Foreskin keratinocyte (primary cell): ENCODE measurements at places on chromosomes 12 and 14.

DNA sequence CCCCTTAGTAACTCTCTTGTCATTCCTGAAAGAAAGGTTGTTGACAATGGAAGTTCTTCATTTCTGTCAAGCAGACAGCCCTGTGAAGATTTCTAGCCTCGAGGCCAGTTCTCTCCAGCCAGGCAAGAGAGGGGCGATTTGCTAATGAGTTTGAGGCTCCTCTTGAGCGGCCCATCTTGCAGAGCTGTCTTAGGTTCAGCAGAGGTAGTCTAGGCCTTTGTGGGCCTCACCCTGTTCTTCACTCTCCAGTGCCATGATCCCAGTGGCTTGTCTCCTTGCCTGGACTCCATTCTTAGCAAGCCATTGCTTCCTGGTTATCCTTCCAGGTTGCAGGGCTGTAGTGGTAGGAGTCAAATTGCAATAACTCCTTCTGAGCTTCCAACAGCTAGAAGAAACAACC is 9.7 kb downstream of the TPH2 start:
- no peak for DNase-seq

- DNase-seq = no peak
Observed at GRCh38 chr12:21292111-21292510, 42.6 kb downstream of the SLCO1A2 start.

- DNase-seq = no peak
Observed at GRCh38 chr12:112103758-112104503, 4.7 kb downstream of the NAA25 start.

GRCh38 chr14:24184104-24184970 is 4.3 kb downstream of the IPO4 start:
- DNase-seq = no peak

DNA sequence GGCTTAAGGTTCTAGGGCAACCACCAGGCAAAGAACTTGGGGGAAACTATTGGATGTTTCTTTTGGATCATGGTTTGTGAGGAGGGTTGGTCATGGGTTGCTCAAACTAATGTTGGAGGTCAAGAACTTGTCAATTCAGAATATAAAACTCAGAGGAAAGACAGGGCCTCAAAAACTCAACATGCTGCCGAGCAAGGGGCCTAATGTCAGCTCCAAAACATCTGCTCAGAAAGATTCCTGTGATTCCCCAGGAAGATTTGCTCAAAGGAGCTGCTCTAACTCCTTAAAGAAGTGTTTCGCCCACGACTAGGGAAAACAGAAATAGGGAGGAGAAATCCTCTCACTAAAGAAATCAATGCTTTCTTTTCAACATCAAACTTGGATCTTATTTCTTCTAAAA is 3.7 kb upstream of the IGF1 start:
- no peak for DNase-seq

GRCh38 chr12:45762185-45763110 is 32.9 kb downstream of the ARID2 start:
- peak; percentile 62 for DNase-seq

DNA sequence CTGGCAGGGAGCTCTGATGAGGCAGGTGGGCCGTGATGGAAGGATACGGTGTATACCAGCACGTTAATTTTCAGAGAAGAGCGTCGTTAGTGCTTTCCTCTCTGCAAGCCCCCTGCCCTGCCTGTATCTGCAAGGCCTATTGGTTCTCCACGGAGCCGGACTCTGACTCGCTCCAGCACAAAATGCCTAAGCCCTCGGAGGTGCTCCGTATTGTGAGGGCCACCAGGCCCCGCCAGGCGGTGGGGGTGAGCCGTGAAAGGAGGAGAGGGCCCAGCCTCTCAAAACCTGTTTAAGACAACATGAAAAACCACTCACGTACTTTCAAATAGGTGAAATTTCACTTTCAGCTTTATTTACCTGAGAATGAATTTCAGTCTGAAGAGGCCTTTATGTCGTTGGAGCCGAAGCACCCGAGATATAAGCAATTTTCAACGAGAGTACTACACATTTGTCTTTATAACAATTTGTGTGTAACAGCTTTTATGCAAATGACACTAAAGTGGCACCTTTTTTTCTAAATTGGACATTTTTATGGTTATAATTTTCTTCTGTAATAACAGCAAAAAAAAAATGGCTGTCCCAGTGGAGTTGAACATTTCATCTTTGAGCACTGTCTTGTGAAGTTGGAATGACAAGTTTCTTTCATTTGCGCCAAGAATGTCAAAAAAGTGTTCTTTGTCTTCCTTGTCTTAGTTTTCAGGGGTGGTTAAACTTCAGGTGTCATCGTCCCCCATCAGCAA is 749.5 kb downstream of the VRK1 start:
- no peak for DNase-seq

- DNase-seq = no peak
Observed at GRCh38 chr12:26833743-26834490, 923 bp upstream of the ITPR2 start.

- peak; percentile 39 for DNase-seq
Observed at GRCh38 chr14:79161571-79161970, 991.4 kb downstream of the NRXN3 start.

GRCh38 chr14:36942522-36943245 is 229.7 kb downstream of the SLC25A21 start:
- peak; percentile 62 for DNase-seq

GRCh38 chr12:129903092-129903945 is 506 bp downstream of the TMEM132D start:
- no peak for DNase-seq

DNA sequence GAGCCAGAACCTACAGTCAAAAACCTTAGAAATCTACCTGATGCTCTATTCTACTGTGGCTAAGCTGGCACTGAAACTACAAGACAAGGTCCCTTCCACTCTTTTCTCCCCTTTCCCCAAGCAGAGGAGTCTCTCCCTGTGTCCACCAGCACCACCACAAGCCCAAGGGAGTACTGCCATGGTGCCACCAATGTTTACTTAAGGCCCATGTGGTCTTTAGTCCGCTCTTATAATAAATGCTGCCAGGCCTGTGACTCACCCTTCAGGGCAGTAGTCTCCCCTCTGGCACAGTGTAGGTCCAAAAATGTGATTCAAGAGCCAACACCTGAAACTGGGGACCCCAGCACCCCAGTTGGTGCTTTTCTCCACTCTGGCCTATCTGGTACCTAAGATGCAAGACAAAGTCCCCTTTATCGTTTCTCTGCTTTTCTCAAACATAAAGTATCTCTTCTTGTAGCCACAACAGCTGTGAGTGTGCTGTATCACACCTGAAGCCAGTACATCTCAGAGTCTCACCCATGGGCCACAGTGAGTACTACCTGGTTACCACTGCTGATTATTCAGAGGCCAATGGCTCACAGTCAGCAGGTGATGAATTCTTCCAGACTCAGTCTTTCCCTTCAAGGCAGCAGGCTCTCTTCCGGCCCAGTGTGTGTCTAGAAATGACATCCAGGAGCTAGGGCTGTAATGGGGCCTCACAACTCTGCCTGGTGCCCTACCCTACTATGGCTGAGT is 29.3 kb downstream of the SLC38A2 start:
- DNase-seq = peak; percentile 58

DNA sequence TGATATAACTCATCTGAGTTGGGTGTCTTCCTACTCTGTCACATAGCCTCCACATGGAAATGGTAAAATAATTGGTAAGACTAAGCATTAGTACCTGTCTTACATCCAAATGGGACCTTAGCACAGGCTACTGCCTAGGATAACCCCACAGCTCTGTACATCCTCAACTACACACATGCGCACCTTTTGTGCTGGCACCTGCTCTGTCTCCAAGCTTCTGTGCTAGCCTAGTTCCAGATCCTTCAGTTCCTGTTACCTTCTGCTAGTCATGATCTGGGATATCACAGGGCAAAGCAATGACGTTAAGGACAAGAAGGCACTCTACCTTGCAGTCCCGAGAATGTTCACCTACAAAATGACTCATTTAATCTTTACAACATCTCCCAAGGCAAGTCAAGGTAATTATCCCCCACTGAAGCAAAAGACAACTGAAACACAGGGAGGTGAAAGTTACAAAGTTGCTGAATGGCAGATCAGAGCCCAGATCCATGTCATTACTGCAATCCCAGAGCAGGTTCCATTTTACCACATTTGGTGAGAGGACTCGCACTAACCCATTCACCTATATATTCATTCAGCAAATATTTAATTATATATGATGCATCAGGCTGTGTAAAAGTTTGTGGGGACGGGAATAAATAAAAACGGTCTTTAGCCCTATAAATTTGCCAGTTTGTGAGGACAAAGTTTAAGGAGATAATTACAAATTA is 61.7 kb downstream of the PPM1H start:
- peak; percentile 17 for DNase-seq

DNA sequence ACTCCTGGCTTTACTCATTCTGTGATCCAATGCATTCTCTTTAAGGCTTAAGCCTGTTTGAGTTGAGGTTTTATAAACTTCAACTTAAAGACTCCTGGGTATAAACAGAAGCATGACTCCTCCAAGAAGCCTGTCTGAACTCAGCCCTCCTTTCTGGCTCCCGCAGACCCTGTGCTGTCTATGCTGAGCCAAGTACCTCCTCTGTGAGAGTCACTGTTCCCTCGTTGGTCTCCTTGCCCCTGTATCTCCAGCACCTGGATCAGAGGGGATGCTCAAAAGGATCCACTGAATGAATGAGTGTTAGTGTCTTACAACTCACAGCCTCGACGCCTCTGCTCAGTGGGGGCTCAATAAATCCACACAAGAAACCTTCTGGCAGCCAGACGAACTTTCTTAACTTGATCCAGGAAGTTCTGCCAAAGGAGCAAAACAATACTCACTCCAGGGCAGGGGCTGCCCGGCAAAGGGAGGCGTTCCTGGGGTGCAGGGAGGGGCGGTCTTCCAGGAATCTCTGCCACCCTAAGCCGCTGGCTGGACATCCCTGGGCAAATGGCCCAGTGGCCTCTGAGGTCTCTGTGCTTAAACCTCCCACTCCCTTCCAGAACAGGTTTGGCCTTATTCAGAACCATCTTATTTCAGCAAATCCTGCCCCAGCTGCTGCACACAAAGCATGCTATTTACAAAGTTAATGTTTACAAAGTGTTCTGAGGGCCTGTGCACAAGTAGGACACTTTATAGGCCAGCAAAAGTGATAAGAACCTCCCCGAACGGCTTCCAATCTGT is 32.9 kb downstream of the MAP1LC3B2 start:
- no peak for DNase-seq

GRCh38 chr14:94485944-94486841 is 10.2 kb upstream of the SERPINA9 start:
- no peak for DNase-seq

DNA sequence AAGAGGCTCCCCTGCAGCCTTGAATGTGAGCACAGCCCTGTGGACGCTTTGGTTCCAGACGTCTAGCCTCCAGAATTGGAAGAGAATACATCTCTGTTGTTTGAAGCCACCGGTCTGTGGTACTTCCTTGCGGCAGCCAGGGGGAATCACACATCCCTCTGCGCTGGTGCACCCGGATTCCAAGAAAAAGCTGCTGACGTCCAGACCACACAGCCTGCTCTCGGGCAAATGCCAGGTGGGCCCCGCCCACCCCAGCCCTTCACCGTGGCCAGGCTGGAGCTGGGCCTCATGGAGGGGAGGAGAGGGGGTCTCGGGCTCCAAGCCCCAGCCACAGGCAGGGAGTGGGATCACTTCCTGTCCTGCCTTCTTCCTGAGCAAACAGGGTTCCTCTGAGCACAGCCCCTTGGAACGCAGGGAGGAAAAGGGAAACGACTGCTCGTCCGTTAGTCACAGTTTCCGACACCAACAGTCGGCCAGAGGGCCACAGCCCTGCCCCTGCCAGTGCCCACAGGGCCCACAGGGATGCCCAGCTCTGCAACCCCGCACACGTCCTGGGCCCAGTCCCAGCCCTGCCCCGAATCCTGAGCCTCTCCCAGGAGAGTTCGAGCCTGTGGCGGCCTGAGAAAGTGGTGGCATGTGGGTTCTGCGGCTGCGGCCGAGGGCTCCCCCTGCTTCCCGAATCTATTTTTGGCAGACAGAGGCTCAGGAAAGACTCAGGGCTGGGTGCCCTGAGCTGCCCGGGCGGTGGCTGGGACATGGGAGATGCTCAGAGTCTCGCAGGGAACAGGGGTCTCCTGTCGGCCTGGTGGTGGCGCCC is 85.3 kb downstream of the RFLNA start:
- peak; percentile 53 for DNase-seq

DNA sequence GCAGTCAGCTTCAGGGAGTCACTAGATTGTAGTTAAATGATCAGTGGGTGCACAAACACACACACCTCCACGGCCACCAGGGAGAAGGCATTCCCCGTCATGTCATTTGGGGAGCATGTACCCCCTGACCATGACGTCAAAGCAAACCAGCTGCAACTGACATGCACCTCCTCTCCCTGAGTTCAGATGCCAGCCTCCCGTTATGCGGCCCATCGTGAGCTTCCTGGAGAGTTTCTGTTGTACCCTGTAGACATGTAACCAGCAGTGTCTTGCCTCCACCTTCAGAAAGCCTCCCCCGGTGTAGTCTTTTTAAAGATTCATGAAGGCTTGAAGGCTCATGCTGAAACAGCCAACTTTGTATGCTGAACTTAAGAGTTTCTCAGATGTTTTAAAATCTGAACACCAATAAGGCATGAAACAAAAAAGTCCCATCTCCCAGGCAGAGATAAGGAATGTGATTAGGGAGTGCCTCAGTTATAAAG is 54.8 kb downstream of the FNTB start:
- no peak for DNase-seq

GRCh38 chr12:116594325-116595038 is 35.3 kb downstream of the MAP1LC3B2 start:
- no peak for DNase-seq

GRCh38 chr14:80047761-80048160 is 163.5 kb downstream of the DIO2 start:
- no peak for DNase-seq

- DNase-seq = no peak
Observed at GRCh38 chr14:61101803-61102548, 120.9 kb downstream of the SLC38A6 start.

DNA sequence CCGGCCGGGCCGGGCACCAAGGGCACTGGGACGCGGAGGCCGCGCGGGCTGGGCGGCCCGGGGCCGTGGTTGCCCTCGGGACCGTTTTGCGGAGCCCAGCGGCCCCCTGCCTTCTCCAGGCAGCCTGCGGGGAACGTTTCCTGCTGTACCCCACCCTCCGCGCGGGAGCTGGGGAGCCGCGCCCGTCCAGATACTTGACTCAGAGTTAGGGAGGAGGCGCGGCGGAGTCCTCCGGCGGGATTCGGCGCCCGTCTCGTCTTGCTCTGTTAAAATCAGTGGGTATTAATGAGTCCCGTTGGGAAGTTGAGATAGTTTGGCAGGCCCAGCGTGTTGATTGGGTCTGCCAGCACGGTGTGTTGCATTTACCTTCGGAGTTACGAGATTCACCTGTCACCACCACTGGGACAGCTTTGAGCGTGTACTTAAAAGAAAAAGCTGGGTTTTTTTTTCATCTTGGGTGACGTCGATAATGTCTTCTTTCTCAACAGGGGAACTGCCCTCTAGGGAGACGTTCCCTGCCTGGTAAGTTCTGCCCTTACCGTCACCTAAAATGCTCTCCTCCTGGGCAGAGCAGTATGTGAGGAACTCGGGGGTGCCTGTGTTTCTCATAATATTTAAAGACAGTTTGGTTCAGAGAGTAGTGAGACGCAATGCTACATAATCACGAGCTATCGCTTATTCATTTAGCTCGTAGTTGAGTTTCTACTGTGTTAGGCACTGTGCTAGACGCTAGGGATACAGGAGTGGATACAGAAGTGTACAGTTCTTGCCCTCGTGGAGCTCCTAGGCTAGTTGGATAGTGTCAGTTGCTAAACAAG is 596 bp downstream of the DLST start:
- DNase-seq = peak; percentile 25
